HepG2 (cell line): ENCODE measurements at places on chromosomes 6 and 20. TPM values are rescaled to one million over a fixed set of nuclear protein-coding genes. Genes with fewer than 3 reads are reported as not detected.
A peak's percentile ranks its signal among the peaks of the same experiment; 100 is the strongest.

DNA sequence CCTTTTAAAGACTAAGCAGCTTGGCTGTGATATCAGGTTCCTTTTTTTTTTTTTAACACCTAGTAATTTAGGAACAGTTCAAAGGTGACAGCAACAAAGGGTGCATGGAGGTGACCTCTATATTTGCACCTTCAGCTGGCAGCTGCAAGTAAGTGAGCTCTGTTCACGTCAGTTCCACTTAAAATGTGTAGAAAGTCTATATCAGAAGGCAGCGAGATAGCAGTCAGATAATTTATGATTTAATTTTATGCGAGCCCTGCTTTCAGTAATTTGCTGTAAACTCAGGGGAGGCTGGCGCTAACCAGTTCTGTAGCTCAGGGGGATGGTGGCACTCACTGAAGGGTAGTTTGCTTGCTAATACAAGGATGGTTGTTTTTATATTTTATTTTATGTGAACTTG, 602.8 kb upstream of the MMS22L start:
- H3K4me3 ChIP-seq, result no peak overlapping the region
- H3K4me1 ChIP-seq, result no peaks in the 10 kb centered on the region
- no peaks in the 10 kb centered on the region for H3K36me3 ChIP-seq
- DNase-seq, result no peak
- H3K27me3 ChIP-seq, result no peaks in the 10 kb centered on the region

PLN gene
- total RNA-seq, result not detected in 2 replicates

- H3K4me1 ChIP-seq, result no peaks in the 10 kb centered on the region
- peaks cover 21% of the 10 kb centered on the region for H3K36me3 ChIP-seq
- DNase-seq, result no peak
Measured at GRCh38 chr6:44298055-44298803, 14.9 kb downstream of the AARS2 start.

DNA sequence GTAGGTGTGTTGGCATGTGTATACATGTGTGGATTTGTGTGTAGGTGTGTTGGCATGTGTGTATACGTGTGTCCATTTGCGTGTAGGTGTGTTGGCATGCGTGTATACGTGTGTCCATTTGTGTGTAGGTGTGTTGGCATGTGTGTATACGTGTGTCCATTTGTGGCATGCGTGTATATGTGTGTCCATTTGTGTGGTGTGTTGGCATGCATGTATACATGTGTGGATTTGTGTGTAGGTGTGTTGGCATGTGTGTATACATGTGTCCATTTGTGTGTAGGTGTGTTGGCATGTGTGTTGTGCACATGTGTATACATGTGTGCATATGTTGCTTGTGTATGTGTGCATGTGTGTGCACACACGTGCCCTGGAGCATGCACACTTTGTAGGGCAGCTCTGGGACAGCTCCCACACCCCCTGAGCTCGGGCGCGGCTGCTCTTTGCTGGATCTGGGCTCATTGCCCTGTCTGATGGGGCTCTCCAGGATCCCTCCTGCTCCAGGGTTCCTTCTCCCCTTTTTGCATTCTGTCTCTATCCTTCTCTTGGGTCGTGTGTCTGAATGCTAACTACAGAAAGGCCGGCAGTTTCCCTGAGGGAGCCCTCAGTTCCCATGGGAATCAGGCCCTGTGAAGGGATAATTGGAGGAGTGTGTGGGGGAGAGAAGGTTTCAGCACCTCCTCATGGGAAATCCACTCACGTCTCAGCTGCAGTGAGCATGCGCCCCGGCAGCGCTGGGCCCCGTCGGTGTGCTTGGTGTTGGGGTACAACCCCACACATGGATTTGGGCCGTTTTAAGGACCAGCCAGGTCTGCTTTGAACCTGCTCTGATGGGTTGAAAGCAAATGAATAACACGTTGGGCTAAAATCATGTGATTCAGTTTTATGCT, 102.0 kb downstream of the ERMARD start:
- no peak for DNase-seq
- H3K36me3 ChIP-seq, result no peaks in the 10 kb centered on the region
- H3K4me3 ChIP-seq, result no peak overlapping the region
- no peaks in the 10 kb centered on the region for H3K4me1 ChIP-seq

- H3K4me3 ChIP-seq, result no peak overlapping the region
- no peak overlapping the region for H3K27ac ChIP-seq
- peaks cover 21% of the 10 kb centered on the region; the same call in 2 of the 3 replicates for H3K27me3 ChIP-seq
- H3K36me3 ChIP-seq, result no peaks in the 10 kb centered on the region
Measured at GRCh38 chr20:19577692-19578091, 180.4 kb upstream of the RIN2 start.

DNA sequence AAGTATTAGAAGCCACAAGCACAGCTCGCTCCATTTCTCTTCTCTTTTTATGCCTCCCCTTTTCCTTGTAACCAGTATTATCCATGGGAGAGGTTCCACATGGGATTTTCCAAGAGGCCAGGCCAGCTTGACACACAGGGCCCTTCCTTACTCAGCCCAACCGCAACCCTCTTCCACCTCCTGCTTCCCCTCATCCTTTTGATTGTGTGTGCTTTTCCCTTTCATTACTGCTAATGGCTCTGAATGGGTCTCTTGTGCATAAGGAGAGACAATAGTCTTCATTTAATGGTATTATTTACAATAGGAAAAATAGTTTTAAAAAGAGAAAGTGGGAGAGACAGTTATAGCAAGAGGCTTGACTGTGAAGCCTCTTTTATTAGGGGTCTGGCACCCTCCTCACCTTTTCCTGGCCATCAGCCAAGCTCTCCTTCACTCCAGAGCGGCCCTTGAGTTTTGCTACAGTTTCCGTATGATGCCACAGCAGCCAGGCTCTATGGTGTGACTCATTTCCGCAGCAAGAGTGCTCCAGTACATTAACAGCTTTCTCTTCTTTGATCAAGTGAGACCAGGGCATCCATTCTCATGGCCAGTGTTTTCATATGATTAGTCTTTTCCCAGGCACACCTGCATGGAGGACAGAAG, 579.5 kb downstream of the TFAP2B start:
- no peaks in the 10 kb centered on the region for H3K27me3 ChIP-seq
- no peak overlapping the region for H3K27ac ChIP-seq

DNA sequence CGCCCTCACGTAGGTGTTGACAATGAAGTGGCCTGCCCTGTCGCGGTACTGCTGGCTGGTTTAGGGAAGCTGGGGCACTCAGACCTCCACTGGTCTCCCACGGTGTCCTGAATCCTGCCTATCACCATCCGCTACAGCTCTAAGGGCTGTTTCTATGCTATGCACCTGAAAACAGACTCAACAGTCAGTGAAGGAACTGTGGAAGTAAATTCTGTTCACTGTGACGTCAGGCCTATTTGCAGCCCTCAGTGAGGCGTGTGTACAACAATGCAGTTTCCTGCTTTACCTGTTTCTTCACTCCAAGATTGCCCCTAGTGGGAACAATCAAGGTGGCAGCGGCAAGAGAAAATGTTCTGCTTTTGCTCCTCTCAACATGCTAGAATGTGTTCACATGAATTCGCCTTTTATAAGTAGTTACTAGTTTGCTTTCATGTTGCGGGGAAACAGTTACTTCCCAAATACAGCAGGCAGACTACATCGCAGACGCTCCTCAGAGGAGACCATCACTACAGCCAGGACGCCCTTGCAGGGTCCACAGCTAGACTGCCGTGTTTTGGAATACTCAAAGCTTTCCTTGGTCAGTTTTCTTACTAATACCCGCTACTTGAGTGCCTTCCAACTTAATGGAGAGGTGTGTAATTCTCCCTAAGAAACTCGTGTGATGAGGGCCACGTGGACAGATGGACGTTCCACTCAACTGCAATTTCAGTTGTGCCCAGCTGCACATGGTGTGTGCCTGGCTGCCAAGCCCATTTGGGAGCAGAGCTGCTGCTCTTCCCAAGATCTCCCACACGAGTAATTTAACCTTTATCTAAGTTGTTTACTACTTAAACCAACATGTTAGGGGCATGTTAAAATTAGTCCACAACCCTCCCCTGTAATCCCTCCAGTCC, 25.4 kb downstream of the DIDO1 start:
- peaks cover 32% of the 10 kb centered on the region for H3K4me1 ChIP-seq
- no peak overlapping the region for H3K4me3 ChIP-seq
- peaks cover 20% of the 10 kb centered on the region for H3K36me3 ChIP-seq
- H3K27me3 ChIP-seq, result no peaks in the 10 kb centered on the region
- H3K27ac ChIP-seq, result peak overlapping the region; percentile 23

DNA sequence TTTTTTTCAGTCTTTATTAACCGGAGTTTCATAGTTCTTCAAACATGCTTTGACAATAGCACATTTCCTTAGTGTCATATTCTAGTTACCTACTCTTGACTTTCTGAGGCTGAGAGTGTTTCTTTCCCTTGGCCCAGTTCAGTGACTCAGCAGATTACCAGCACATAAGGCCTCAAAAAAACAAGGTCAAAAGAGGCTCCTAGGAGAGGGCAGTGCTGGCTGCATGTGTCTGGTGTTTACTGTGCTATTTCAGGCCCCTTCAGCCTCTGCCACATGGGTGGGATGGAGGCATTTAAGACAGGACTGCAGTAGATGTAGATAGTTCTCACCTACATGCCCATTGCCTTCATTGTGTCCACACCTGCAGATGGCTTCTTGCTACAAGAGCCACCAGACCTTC, 198.2 kb upstream of the SSTR4 start:
- H3K4me1 ChIP-seq, result no peaks in the 10 kb centered on the region
- no peak overlapping the region for H3K27ac ChIP-seq
- no peak for DNase-seq
- H3K4me3 ChIP-seq, result no peak overlapping the region
- H3K27me3 ChIP-seq, result no peaks in the 10 kb centered on the region; the same call in 2 of the 3 replicates
- H3K36me3 ChIP-seq, result no peaks in the 10 kb centered on the region

DNA sequence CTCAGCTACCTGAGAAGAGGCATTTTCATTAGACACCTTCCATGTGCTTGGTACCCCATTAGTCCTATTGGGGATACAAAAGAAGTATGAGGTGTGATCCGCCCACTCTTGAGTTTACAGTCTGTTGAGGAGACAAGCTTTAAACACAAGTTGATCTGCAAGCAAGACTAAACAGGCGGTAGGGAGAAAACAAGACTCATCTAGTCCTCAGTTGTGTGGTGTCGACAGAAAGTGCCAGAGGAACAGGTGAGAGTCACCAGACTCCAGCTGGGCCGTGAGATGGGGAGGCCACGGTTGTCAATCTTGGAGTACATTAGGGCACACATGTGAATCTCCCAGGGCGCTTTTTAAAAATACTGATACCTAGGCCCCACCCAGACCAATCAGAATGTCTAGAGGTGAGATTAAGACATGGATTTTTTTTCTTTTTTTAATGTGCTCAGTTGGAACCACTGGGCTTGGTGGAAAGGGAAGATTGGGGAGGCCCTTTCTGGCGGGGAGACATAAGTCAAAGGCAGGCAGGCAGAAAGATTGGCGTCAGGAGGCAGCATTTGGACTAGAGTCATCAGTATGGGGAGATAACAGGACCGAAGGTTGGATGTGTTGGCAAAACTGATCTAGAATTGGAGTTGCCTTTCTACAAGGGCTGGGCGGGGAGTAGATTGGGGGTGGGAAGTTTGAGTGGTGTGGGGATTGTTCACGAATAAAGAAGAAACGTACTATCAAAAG, 10.4 kb downstream of the E2F3 start:
- H3K27me3 ChIP-seq, result no peaks in the 10 kb centered on the region
- H3K4me1 ChIP-seq, result peaks cover 26% of the 10 kb centered on the region
- H3K4me3 ChIP-seq, result no peak overlapping the region
- peaks cover 2% of the 10 kb centered on the region; the same call in 1 of the 2 replicates for H3K36me3 ChIP-seq

- peak overlapping the region; percentile 94 for H3K27ac ChIP-seq
- H3K4me3 ChIP-seq, result peak overlapping the region; percentile 90
- peak; percentile 93 for DNase-seq
- peaks cover 30% of the 10 kb centered on the region for H3K36me3 ChIP-seq
Measured at GRCh38 chr6:159691133-159691962, 1.7 kb downstream of the SOD2 start.

- H3K27ac ChIP-seq, result no peak overlapping the region
- no peaks in the 10 kb centered on the region for H3K36me3 ChIP-seq
- H3K4me1 ChIP-seq, result peaks cover 68% of the 10 kb centered on the region
Measured at GRCh38 chr6:167492100-167492449, 167.2 kb downstream of the TTLL2 start.

GRCh38 chr20:11008444-11009033, 334.7 kb upstream of the JAG1 start:
- no peaks in the 10 kb centered on the region for H3K27me3 ChIP-seq
- no peak for DNase-seq
- no peak overlapping the region for H3K4me3 ChIP-seq

DNA sequence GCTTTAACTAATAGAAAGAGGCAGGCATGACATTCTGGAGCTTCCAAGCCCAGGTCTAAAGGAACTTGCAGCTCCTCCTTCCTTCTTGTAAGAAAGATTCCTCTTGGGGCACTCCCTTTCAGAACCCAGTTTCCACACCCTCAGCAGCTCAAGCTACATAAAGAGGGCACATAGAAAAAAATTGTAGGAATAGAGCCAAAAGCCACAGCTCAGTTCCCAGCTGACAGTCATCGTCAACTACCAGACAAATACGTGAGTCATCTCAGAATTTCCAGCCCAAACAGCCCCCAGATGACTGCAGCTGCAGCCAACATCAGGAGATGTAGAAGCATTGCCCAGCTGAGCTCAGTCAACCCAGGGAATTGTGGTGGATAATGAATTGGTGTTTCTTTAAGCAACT, 349.8 kb upstream of the ARID1B start:
- DNase-seq, result no peak
- H3K36me3 ChIP-seq, result no peaks in the 10 kb centered on the region
- H3K4me1 ChIP-seq, result peaks cover 1% of the 10 kb centered on the region; the same call in 1 of the 2 replicates
- no peaks in the 10 kb centered on the region for H3K27me3 ChIP-seq
- H3K4me3 ChIP-seq, result no peak overlapping the region

GRCh38 chr6:162871966-162872365, 144.2 kb downstream of the PACRG start:
- no peak overlapping the region for H3K4me3 ChIP-seq
- no peaks in the 10 kb centered on the region for H3K27me3 ChIP-seq
- DNase-seq, result no peak
- no peak overlapping the region for H3K27ac ChIP-seq

DNA sequence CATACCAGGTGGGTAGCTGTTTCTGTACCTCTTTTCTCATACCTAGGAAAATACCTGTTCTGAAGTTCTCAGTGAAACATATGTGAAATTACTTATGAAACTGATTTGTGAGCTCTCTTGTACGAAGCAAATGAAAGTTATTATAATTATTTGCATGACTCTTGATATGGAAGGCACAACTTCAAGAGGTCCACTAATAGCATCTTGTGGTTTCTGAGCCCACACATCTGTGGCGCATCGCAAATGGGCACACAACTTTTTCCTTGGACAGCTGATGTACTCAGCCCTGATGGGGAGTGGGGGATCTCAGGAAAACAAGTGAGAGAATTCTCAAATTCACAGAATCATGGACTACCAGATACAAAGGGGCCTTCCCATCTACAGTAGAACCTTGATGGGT, 432.3 kb downstream of the CD83 start:
- H3K36me3 ChIP-seq, result no peaks in the 10 kb centered on the region
- peaks cover 7% of the 10 kb centered on the region; the same call in 1 of the 2 replicates for H3K4me1 ChIP-seq
- DNase-seq, result no peak
- H3K27ac ChIP-seq, result no peak overlapping the region
- no peaks in the 10 kb centered on the region for H3K27me3 ChIP-seq

GRCh38 chr6:78868116-78868515, 765 bp downstream of the IRAK1BP1 start:
- no peaks in the 10 kb centered on the region for H3K27me3 ChIP-seq
- no peaks in the 10 kb centered on the region for H3K36me3 ChIP-seq
- DNase-seq, result no peak
- peaks cover 12% of the 10 kb centered on the region for H3K4me1 ChIP-seq
- peak overlapping the region; percentile 87 for H3K4me3 ChIP-seq
